HL-60 (cell line): ENCODE measurements at places on chromosomes 16 and 17.

DNA sequence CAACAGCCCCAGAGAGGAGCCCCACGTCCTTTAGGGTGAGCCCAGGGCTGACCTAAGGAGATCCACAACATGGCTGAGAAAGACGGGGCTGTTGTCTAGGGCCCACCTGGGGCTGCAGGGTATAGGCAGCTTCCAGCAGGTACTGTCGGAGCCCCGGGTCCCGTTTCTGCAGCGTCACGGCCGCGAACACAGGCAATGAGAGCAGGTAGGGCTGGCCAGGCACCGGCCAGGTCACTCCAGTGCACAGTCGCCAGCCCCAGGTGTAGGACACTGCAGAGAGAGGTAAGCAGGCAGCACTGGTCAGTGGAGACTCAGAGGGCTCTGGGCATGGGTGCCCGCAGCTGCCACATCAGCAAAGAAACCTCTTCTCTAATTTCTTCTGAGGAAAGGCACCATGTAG is 115.2 kb downstream of the LITAF start:
- no peak for DNase-seq

GRCh38 chr17:17750881-17751280 is 69.6 kb downstream of the RAI1 start:
- peak; percentile 79 for DNase-seq

DNA sequence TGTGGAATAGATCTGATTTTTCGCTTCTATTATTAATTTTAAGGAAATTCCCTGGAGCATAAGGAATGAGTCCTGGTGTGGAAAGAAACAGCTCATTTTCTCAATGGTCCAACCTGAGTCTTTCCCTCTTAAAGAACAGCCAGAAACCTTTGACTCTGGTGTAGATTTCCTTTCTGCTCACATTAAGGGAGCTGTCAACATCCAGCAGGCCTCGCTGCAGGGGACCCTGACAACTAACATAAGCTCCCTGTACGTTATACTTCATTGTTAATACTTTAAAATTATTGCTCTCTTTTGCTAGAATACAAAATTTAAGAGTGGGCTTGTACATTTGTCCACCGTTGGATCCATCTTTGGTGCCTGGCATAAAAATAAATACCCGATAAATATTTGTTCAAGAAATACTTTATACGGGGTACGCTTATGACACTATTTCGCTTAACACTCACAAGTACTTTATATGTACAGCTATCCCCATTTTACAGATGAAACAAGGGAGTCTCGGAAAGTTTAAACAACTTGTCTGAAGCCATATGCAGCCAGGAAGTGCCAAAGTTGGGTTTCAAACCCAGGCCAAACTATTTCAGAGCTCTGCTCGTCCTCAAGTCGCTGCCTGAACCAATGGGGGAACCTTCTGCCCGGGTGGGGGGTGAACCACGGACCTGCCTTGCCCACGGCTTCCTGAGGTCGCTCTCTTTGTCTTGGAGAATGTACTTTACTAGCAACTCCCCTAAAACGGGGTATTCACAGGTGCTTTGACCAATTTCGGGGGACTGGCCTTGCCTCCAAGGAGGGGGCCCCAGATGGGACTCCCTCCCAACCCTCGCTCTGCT is 611 bp downstream of the SMARCE1 start:
- peak; percentile 52 for DNase-seq

GRCh38 chr17:80393241-80393890 is 21.6 kb upstream of the ENDOV start:
- no peak for DNase-seq

DNA sequence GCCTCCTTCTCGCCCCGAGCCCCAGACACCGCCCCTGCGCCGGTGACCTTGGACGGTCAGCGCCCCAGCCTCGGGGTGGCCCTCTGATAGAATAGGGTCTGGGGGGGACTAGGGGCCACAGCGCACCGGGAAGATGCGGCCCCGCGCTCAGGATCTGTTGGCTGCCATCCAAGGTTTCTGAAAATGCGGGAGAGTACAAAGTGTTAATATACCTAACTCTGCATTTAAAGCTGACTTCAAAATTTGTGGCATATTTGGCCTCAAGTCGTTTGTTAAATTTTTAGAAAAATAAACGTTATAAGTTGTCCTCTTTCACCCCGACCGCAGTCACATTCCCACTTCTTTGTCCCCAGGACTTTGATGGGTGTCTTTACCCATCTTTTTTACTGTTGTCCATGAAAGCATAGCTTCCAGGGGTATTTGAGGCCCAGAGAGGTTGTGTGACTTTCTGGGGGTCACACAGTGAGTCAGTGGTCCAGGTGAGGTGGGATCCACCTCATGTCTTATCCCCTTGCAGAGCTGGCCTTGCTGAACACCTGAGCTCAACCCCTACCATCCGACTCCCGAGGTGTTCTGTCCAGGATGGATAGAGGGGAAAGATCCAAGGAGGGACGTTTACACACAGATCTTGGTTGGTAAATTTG is 796 bp downstream of the NT5M start:
- no peak for DNase-seq

GRCh38 chr16:86992587-86992986 is 324.6 kb downstream of the C16orf95 start:
- no peak for DNase-seq

DNA sequence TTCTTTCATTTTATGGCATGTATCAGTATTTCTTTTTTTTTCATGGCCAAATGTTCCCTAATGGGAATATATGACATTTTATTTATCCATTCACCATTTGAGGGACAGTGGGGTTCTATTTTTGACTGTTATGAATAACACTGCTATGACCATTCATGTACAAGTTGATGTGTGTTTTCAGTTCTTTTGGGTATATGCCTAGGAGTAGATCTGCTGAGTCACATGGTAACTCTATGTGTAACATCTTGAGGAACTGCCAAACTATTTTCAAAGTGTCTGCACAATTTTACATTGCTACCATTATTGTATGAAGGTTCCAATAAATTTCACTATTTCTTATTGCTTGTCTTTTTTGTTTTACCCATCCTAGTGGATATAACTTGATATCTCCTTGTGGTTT is 223.0 kb downstream of the TANC2 start:
- DNase-seq: no peak

- no peak for DNase-seq
Measured at GRCh38 chr16:16016388-16016964, 67.1 kb downstream of the ABCC1 start.

- DNase-seq: no peak
Measured at GRCh38 chr17:44773140-44773539, 14.4 kb downstream of the ADAM11 start.

- DNase-seq: peak; percentile 54
Measured at GRCh38 chr16:67936880-67937605, 393 bp upstream of the PSMB10 start.
